Karpas-422 (cell line): ENCODE measurements at places on chromosomes 5 and 9. TPM values are rescaled to one million over a fixed set of nuclear protein-coding genes. Genes with fewer than 3 reads are reported as not detected.
A peak's percentile ranks its signal among the peaks of the same experiment; 100 is the strongest.

DNA sequence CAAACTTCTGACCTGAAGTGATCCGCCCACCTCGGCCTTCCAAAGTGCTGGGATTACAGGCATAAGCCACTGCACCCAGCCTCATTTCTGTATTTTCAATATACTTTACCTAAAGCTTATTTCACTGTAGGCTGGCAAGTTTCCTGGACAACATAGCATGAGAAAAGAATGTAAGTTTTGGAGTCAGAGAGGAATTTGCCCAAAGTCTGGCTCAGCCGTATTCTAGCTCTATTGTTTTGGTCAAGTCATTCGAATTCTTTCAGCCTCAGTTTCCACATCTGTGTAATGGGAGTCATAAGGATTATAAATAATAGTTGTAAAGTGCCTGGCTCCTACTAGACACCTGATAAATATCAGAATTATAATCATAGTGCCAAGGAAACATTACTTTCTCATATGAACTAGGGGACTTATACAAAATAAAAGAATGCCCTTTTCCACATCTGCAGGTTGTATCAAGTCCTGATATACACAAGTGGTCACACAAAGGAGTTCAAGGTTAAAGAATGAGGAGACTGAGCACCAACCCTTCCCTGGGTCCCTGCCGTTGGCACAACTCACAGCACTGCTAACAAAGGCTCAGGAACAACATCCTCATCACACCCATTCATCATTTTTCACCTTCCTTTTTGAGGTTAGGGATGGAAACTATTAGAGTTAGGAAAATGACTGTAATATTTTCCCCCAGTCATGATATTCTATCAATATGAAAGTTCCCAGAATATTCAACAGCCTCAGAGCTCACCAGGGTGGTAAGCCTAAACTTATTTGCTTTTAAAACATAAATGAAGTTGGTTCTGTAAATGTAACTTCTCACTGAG lies 34.6 kb upstream of the RAI14 start:
- no peak for DNase-seq

DNA sequence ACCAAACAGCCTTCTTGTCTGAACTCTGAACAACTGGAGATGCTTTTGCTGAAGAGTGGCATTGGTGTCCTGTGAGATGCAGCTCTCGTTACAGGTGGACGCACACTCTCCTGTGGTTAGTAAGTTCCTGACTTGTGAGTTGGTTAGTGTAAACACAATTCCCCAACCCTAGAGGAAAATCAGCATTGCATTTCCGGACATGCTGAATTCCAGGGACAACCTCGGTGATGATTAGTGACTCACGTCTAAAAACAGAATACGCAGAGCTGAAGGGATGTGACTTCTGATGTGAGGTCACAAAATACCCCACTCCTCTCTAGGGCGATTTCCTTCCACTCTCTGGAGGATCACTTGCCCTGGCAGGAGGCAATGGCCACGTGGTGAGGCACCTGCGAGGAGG lies 5.0 kb downstream of the OR2V2 start:
- DNase-seq = no peak

The CDC20B gene
- total RNA-seq = not detected in 2 replicates

GRCh38 chr5:134551901-134552300 lies 26.4 kb downstream of the JADE2 start:
- no peak for DNase-seq

GRCh38 chr5:131375351-131375750 lies 111.5 kb downstream of the CDC42SE2 start:
- no peak for DNase-seq

The FAM240B gene
- not detected in 2 replicates for total RNA-seq

The SLC46A2 gene
- not detected in 2 replicates for total RNA-seq

- no peak for DNase-seq
These were observed 11.6 kb upstream of the SFXN1 start for GRCh38 chr5:175466700-175467318.

GRCh38 chr9:130286781-130287428 lies 21.3 kb downstream of the HMCN2 start:
- DNase-seq = no peak

The SHB gene
- 27.1 and 42.8 TPM in 2 replicates for total RNA-seq

GRCh38 chr5:6787941-6788340 lies 74.7 kb downstream of the TENT4A start:
- DNase-seq = no peak

DNA sequence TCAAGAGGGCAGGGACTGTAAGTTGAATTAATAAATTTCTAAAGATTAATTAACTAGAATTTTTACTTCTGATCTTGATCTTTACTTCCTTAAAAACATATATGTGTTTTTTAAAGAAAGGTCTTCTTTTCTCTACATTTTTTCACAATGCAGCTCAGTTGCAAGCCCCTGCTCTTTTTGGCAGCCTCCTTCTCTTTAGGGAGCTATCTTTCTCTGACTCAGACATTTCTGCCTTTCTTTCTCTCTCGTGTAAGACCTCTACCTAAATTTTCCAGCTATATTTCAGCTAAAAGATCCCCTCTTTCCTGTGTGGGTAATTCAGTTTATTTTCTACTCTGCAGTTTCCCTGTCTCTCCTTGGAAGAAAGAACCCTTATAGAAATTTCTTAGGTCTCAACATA lies 38.3 kb upstream of the SNCAIP start:
- no peak for DNase-seq

DNA sequence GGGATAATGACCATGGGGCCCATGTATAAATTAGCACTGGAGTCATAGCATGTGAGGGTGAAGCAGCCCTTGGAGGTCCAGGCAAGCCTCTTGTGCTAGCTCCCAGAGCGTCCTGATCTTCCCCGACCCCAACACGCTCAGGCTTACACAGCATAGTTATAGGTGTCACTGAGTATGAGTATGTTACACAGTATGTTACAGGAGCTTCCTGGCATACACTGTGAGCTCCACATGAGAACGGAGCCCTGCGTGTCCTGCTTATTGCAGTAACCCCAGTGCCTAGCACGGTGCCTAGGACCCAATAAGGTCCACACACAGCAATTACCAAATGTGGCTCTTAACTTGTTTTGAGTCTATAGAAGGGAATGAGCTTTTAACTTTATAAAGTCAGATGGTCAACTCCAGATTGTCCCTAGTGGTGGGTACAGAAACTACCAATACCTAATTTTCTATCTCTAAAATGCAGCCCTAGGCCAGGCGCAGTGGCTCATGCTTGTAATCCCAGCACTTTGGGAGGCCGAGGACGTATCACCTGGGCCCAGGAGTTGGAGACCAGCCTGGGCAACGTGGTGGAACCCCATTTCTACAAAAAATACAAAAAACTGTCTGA lies 64.1 kb downstream of the PLAC8L1 start:
- peak; percentile 48 for DNase-seq

GRCh38 chr5:31364881-31365636 lies 166.8 kb downstream of the DROSHA start:
- DNase-seq = no peak

The NTNG2 gene
- total RNA-seq = 0.40 and 2.5 TPM in 2 replicates

The ADRB2 gene
- 37.0 and 39.9 TPM in 2 replicates for total RNA-seq

DNA sequence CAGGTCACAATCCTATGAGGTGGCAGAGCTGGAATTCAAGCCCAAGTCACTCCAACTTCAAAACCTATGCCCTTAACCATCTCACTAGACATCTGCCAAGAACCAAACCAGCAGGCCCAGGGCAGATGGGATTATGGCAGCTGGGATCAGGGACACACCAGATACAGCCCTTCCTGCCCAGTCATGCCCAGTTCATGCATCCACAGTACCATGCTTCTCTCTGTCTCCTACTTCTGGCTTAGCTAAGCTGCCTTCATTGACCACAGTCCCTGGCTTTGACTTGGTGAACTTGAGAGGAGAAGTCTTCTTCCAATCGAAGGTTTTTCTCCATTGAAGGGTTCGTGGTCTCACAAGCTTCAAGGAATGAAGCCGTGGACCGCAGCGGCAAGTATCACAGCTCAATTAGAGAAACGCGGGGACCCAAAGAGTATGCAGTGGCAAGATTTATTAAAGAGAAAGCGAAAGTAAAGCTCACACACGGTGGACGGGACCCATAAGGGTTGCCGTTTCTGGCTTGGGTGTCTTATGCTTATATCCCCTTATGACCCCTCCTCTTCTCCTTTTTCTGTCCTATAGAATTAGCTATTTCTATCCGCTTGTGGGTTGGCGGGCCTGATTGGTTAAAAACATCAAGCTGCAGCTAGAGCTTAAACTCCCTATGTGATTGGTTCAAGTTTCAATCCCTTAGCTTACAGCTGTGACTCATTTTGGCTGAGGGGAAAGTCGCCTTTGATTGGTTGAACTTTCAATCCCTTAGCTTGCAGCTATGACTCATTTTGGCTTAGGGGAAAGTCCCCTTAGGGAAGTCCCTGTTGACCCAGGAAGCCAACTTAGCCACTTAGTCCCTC lies 101.2 kb downstream of the TRIM36 start:
- DNase-seq = peak; percentile 37

The C9orf72 gene
- 14.0 and 40.6 TPM in 2 replicates for total RNA-seq

DNA sequence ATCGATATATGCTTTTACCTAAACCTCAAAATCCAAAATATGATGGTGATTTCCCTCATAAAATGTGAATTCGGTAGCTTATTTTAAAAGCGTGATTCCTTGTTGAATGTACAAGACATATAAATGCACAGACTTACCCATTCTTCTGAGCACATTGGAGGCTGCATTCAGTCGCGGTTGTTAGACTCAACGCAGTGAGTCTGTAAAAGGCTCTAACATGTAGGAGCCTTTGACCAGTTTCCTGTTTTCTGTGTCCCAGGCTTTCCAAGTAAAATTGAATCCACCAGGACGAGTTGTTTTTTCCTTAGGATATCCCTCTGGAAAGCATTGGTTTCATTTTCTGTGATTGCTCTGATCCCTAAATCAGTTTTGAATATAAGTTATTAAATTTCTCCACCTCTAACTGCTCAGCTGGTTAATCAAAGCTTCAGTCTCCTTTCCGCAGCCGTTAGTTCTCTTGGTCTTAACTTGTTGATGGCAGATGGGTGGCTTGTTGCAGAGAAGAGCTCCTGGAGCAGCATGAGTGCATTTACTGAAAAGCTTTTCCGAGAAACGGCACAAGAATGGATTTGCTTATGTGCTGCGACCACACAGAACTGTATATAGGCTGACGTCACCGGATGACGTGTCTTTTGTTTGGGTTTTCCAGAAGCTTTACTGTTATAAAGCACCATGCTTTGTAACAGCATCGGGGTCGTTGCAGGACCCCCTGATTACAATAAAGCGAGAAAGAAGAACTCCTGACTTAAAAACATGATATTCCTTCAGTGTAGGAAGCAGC lies at the start of gene LRRTM2:
Gene LRRTM2, minus strand, starts transcription at position 565 of the 781 bp plus-strand sequence. Its CDS starts 424 bp downstream, at position 141.
- no peak for DNase-seq

DNA sequence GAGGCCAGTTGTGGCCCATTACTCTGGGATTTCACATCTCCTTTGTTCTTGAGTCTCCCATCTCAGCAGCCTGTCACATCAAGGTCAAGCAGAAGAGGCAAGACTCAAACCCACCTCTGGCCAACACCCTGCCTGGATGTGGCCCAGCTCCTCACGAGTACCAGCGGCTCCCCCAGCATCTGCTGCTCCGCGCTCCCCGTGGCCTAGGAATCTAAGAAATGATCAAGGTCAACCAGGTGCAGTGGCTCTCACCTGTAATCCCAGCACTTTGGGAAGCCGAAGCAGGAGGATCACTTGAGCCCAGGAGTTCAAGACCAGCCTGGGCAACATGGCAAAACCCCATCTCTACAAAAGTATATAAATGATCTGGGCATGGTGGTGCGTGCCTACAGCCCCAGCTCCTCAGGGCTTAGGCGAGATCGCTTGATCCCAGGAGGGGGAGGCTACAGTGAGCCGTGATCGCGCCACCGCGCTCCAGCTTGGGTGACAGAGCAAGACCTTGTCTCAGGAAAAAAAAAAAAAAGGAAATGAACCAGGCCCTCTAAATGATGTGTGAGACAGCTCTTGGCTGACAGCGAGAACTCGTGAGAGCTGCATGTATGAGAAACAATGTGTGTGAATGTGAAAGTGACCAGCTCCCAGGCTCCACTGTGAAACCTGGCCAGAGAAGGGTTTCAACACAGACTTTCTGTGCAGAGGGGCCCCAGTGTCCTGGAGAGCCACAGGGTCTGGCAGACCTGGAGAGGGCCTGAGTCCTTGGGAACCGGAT lies 61.6 kb upstream of the ANGPTL2 start:
- no peak for DNase-seq

DNA sequence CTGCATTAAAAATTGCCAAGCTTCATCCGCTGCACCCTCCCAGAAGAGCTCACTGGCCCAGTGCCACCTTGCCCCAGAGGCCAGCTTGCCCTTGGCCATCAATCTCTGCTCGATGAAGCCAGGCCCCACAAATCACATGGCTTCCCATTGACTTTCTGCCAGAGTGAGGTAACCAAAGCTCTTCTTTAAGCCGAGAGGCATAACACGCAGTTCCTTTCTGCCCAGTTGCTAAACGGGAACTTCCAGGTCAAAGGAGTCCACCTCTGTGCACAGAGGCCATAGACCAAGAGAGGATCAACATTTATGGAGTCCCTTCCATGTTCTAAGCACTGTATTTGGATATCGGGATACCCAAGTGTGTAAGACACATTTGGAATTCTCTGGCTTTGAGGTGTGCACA lies 208.8 kb downstream of the KIF4B start:
- DNase-seq = no peak

GRCh38 chr9:79572032-79572607 lies 355 bp downstream of the TLE4 start:
- DNase-seq = peak; percentile 70
